Common myeloid progenitor, CD34-positive (primary cell): ENCODE measurements at places on chromosomes 4 and X.

- H3K27me3 ChIP-seq: no peaks in the 10 kb centered on the region
- DNase-seq: peak; percentile 83
- peaks cover 13% of the 10 kb centered on the region for H3K4me1 ChIP-seq
- no peak overlapping the region for H3K4me3 ChIP-seq
- no peak overlapping the region for H3K27ac ChIP-seq
Measured at GRCh38 chrX:148310426-148311165, 189.8 kb upstream of the AFF2 start.

GRCh38 chrX:53223068-53223693 is 1.8 kb downstream of the KDM5C start:
- no peak for DNase-seq
- H3K4me1 ChIP-seq: peaks cover 40% of the 10 kb centered on the region
- peak overlapping the region; percentile 99 for H3K27ac ChIP-seq
- H3K36me3 ChIP-seq: peaks cover 53% of the 10 kb centered on the region

- no peaks in the 10 kb centered on the region for H3K4me1 ChIP-seq
- no peaks in the 10 kb centered on the region for H3K36me3 ChIP-seq
- no peak overlapping the region for H3K27ac ChIP-seq
- no peak overlapping the region for H3K4me3 ChIP-seq
- DNase-seq: no peak
- no peaks in the 10 kb centered on the region for H3K27me3 ChIP-seq
Measured at GRCh38 chrX:13277539-13277938, 42.3 kb downstream of the ATXN3L start.

DNA sequence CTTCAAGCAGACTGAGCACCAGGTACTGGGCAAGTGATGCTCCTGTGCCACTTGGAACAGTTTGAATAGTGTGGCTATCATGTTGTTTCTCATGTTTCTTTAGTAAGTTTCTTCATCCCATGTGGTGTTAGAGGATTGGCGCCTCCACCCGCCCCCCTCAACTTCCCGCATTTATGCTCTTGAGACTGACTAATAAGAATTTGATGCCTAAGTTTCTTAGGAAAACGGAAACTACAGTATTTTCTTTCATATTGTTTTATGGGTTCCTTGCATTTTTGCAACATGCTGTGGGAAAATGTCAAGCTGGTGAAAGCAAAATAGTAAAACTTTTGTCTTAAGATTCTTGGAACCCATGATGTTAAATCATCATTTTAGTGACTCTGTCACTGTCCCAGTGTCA is 101.2 kb upstream of the SLC4A4 start:
- no peak for DNase-seq
- H3K27me3 ChIP-seq: peaks cover 4% of the 10 kb centered on the region
- no peak overlapping the region for H3K4me3 ChIP-seq
- H3K36me3 ChIP-seq: no peaks in the 10 kb centered on the region
- no peaks in the 10 kb centered on the region for H3K4me1 ChIP-seq

DNA sequence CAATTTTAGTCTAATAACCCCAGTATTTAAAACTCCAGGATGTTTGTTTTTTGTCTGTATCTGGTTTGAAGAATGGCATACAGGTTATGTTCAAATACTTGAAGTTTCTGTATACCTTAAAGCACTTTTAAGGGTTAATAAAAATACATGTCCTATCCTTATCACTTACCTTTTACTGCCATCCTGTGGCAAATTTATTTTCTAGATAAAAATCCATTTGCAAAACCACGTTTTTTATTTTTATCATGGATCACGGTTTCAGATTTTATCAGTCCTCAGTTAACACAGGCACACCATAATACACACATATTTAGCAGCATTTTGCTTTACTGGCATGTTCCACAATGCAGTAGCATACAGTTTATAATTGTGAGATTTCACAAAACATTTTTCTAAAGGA is 113.3 kb upstream of the H2AZ1 start:
- H3K4me3 ChIP-seq: no peak overlapping the region
- no peak overlapping the region for H3K27ac ChIP-seq
- H3K27me3 ChIP-seq: no peaks in the 10 kb centered on the region
- no peaks in the 10 kb centered on the region for H3K4me1 ChIP-seq
- no peak for DNase-seq

- no peaks in the 10 kb centered on the region for H3K27me3 ChIP-seq
- H3K27ac ChIP-seq: peak overlapping the region; percentile 83
- H3K36me3 ChIP-seq: no peaks in the 10 kb centered on the region
- peaks cover 49% of the 10 kb centered on the region for H3K4me1 ChIP-seq
- H3K4me3 ChIP-seq: no peak overlapping the region
Measured at GRCh38 chrX:109958266-109958665, 44.6 kb upstream of the TMEM164 start.

- no peaks in the 10 kb centered on the region for H3K36me3 ChIP-seq
- H3K27me3 ChIP-seq: peaks cover 8% of the 10 kb centered on the region
- no peak overlapping the region for H3K27ac ChIP-seq
- no peak overlapping the region for H3K4me3 ChIP-seq
- no peaks in the 10 kb centered on the region for H3K4me1 ChIP-seq
Measured at GRCh38 chr4:80521438-80521837, 185.9 kb downstream of the CFAP299 start.

DNA sequence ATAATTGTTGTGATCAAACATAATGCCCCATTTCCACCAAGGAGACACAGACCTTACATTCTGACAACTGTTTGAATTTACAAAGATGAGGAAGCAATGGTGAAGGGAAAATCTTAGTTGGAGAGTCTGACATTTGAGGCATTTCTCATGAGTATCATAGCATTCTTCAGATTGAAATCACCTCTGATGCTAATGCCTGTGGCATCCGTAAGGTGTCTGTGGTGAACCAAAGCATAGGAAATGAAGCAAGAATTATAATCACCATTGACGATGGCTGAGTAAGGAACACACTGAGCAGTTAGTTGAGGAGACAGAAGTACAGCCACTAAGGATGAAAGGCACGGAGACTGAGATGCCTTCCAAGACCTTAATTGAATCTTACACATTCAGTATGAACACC is 575.7 kb downstream of the TRIML1 start:
- no peaks in the 10 kb centered on the region for H3K4me1 ChIP-seq
- DNase-seq: no peak
- H3K27ac ChIP-seq: no peak overlapping the region
- H3K4me3 ChIP-seq: no peak overlapping the region
- H3K36me3 ChIP-seq: no peaks in the 10 kb centered on the region
- H3K27me3 ChIP-seq: no peaks in the 10 kb centered on the region

DNA sequence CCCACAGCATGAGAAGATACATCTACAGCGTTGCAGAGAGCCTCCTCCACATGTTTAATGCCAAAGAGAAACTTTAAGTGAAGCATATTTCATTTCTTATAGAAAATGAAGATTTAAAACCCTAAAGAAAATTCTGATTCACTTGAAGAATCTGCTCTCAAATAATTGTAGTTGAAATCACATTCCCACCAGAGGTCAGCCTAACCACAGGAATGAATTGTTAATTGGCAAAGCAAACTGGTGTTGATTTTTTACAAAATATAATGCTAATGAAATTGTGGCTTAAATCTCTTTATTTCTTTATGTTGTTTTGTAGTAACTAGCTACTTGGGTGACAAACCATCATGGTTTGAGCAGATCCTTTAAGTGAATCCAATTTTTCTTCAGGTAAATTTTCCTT is 31.1 kb upstream of the WDR17 start:
- DNase-seq: peak; percentile 74
- no peaks in the 10 kb centered on the region for H3K27me3 ChIP-seq
- no peaks in the 10 kb centered on the region for H3K36me3 ChIP-seq
- peaks cover 4% of the 10 kb centered on the region for H3K4me1 ChIP-seq

DNA sequence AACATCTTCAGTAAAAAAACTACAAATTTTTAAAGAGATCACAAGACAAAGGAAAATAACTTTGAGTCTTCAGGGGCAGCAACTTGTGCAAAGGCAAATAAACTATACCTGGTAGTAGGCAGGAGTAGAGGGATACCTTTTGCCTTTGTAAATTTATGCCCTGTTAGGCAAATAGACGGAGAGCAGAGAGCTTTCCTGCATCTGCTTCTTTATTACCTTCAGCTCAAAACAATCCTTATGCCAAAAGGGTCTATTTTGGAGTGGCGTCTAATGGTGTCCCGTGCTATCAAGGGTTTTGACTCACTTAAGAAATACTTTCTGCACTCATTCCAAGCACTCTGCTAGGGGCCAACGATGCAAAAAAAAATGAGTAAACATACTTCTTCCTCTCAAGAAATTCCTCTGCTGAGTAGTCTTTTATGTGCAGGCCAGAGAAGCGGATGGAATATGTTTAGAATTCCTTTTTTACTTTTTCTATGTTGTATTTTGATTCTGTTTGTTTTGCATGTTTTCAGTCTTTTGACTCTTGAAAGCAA is 131.9 kb downstream of the ANXA5 start:
- no peak overlapping the region for H3K4me3 ChIP-seq
- DNase-seq: no peak
- no peaks in the 10 kb centered on the region for H3K27me3 ChIP-seq
- H3K27ac ChIP-seq: no peak overlapping the region
- no peaks in the 10 kb centered on the region for H3K4me1 ChIP-seq

GRCh38 chr4:132901224-132901623 is 247.9 kb upstream of the PCDH10 start:
- no peak overlapping the region for H3K4me3 ChIP-seq
- H3K27ac ChIP-seq: no peak overlapping the region
- no peaks in the 10 kb centered on the region for H3K4me1 ChIP-seq
- no peak for DNase-seq

GRCh38 chr4:55183926-55184599 is 58.7 kb upstream of the KDR start:
- no peaks in the 10 kb centered on the region for H3K36me3 ChIP-seq
- DNase-seq: peak; percentile 4
- peaks cover 7% of the 10 kb centered on the region for H3K27me3 ChIP-seq
- H3K27ac ChIP-seq: no peak overlapping the region

DNA sequence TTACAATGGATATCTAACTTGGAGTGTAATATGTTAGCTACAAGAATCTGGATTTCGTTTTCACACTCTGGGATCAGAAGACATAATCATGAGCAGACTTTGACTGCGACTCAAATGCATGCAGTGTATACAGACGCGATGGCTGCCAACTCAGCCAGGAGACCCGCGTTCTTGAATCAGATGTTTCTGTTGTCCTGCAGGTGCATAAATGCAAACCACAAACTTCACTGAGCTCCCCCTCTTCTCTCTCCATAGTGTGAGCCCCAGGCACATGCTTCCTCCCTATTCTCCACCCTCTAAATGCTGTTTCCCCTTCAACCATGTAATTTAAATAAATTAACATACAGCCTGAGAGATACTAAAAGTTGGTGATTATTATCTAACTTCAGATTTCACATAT is 347.9 kb downstream of the DCHS2 start:
- H3K27ac ChIP-seq: no peak overlapping the region
- no peaks in the 10 kb centered on the region for H3K36me3 ChIP-seq
- H3K4me3 ChIP-seq: no peak overlapping the region
- no peaks in the 10 kb centered on the region for H3K27me3 ChIP-seq

- H3K36me3 ChIP-seq: no peaks in the 10 kb centered on the region
- no peak overlapping the region for H3K27ac ChIP-seq
- DNase-seq: no peak
- no peak overlapping the region for H3K4me3 ChIP-seq
Measured at GRCh38 chrX:101195442-101196173, 24.0 kb upstream of the DRP2 start.

DNA sequence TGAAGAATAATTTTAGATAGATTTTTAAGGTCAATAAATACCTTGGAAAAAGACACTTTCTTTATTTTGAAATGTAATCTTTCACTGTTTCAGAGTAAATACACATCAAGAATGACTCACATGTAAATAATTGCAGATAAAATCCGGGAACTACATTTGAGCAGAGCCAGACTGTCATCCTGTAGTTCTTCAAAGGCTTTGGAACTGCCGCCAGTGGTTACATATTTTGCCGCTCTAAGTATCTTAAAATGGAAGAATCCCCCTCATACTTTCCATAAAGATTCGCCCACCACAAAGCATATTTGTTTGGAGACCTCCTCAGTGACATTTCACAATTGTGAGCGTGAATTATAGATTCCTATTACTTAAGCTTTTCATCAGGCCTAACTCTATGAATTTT is 607.8 kb upstream of the ZFP42 start:
- no peaks in the 10 kb centered on the region for H3K36me3 ChIP-seq
- DNase-seq: no peak
- H3K27me3 ChIP-seq: no peaks in the 10 kb centered on the region
- no peaks in the 10 kb centered on the region for H3K4me1 ChIP-seq

GRCh38 chrX:124455966-124456365 is 109.6 kb downstream of the SH2D1A start:
- H3K4me1 ChIP-seq: no peaks in the 10 kb centered on the region
- DNase-seq: no peak
- no peaks in the 10 kb centered on the region for H3K36me3 ChIP-seq
- no peak overlapping the region for H3K27ac ChIP-seq

DNA sequence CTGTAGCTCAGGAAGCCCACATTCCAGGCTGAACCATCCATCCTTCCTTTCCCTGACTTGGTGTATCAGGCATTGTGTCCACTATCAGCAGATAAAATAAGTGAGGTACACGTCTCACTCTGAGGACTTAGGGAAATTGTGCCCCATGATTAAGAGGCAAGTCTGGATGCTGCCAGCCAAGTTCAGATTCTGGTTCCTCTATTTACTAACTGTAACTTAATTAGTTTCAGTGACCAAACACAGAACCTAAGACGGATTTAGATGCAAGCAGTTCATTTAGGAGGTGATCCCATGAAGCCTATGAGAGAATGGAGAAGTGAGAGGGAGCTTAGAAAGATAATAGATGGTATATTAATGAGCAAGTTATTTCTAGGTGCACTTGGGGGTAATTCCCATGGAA is 56.6 kb upstream of the PACRGL start:
- no peak for DNase-seq
- H3K4me3 ChIP-seq: no peak overlapping the region
- no peaks in the 10 kb centered on the region for H3K36me3 ChIP-seq
- no peak overlapping the region for H3K27ac ChIP-seq
- H3K27me3 ChIP-seq: no peaks in the 10 kb centered on the region
- H3K4me1 ChIP-seq: no peaks in the 10 kb centered on the region

- H3K27me3 ChIP-seq: peaks cover 2% of the 10 kb centered on the region
- DNase-seq: no peak
- H3K36me3 ChIP-seq: no peaks in the 10 kb centered on the region
Measured at GRCh38 chr4:19728773-19729172, 522.9 kb upstream of the SLIT2 start.

GRCh38 chrX:41449615-41450014 is 2.5 kb downstream of the NYX start:
- no peak overlapping the region for H3K27ac ChIP-seq
- DNase-seq: peak; percentile 19
- no peak overlapping the region for H3K4me3 ChIP-seq
- no peaks in the 10 kb centered on the region for H3K36me3 ChIP-seq
- H3K4me1 ChIP-seq: no peaks in the 10 kb centered on the region

- H3K27ac ChIP-seq: no peak overlapping the region
- H3K27me3 ChIP-seq: no peaks in the 10 kb centered on the region
- H3K36me3 ChIP-seq: no peaks in the 10 kb centered on the region
- peaks cover 5% of the 10 kb centered on the region for H3K4me1 ChIP-seq
Measured at GRCh38 chrX:46381630-46382029, 163.6 kb downstream of the ZNF674 start.
